ENCODE measurements at places on chromosomes 2 and 18.

DNA sequence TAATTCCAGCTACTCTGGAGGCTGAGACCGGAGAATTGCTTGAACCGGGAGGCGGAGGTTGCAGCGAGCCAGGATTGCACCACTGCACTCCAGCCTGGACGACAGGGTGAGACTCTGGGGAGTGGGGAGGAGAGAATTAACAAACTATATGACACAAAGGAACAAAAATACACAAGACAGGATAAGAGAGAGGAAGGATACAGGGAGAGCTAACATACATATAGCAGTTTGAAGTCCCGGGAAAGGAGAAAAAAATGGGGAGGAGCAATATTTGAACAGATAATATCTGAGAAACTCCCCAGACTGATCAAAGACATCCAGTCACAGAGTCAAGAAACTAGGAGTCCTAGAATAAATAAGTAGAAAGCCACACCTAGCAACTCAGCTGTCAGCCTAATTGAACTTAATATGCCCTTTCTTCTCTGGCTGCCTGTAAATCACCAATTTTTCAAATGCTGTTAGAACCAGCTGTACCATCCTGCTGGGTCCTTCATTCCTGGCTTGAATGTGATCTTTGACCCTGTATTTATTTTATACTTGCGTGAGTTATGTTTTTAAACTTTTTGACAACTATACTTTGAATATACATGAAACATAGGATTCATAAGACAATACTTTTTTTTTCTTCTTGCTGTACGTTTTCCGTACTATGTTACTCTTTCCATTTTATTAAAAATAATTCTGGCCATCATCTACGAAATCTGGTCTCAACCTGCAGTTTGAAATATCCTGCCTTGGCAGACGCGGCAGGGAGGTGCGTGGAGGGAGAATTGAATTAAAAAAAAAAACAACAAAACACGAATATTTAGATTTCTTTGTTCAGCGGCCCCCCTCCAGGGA lies 876 bp upstream of the CYP27A1 start:
- DNase-seq, result no peak

DNA sequence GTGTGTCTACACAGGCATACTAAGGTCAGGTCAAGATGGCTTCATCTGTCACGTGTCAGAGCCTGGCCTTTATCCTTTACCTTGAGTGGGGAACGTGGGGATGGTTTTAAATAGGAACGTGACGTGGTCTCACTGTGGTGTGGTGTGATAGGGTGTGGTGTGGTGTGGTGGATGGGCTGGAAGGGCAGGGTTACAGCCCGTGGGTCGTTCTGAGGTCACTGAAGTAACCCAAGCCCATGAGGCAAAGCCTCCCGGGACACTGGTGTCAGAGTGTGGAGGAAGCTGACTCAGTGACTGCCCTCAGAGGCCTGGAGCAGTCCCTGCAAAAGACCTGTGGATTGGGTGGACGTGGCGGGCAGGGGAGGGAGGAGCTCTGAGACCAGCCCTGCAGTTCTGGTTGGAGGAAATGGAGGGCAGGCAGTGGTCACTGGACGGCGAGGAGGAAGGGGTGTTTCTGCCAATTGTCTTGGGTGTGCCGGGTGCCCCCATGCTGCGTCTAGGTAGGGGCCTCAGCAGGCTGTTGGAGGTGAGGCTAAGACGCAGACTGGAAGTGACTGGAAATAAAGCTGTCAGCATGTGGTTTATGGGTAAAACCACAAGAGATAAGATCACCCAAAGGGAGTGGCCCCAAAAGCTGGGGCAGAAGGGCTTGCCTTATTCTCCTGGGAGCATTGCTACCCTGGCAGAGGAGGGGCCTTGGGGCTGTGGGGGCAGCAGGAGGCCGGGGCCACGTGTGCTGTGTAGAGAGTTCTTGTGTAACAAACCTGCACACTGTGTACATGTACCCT lies 84.8 kb downstream of the SH3RF3 start:
- no peak for DNase-seq

- no peak for DNase-seq
Observed at GRCh38 chr2:104874230-104874629, 20.3 kb downstream of the POU3F3 start.

GRCh38 chr18:78586586-78586985 lies 393.0 kb upstream of the SALL3 start:
- DNase-seq, result no peak

GRCh38 chr18:44804033-44804432 lies 123.3 kb downstream of the SETBP1 start:
- no peak for DNase-seq

- DNase-seq, result no peak
Observed at GRCh38 chr2:234405462-234405861, 91.4 kb downstream of the ARL4C start.

- no peak for DNase-seq
Observed at GRCh38 chr18:49742316-49743116, 70.8 kb downstream of the ACAA2 start.

- DNase-seq, result no peak
Observed at GRCh38 chr18:79518683-79519128, 123.0 kb downstream of the NFATC1 start.

GRCh38 chr2:240857039-240858008 lies 11.3 kb upstream of the AGXT start:
- DNase-seq, result no peak

GRCh38 chr2:109131777-109132176 lies 2.8 kb downstream of the SH3RF3 start:
- no peak for DNase-seq

GRCh38 chr2:196586511-196586991 lies 53.0 kb upstream of the CCDC150 start:
- DNase-seq, result peak; percentile 83
